ENCODE measurements at places on chromosomes 6 and 20.
A peak's percentile ranks its signal among the peaks of the same experiment; 100 is the strongest.

- DNase-seq = no peak
These were observed 45.9 kb upstream of the CSE1L start for GRCh38 chr20:48999890-49000870.

GRCh38 chr20:34085544-34086040 lies 26.5 kb downstream of the EIF2S2 start:
- DNase-seq = no peak

- no peak for DNase-seq
These were observed 144.7 kb upstream of the HDAC2 start for GRCh38 chr6:114115652-114116051.

- no peak for DNase-seq
These were observed 114.2 kb upstream of the SSTR4 start for GRCh38 chr20:22920898-22921297.

GRCh38 chr20:10634211-10634610 lies 39.6 kb downstream of the JAG1 start:
- DNase-seq = no peak

DNA sequence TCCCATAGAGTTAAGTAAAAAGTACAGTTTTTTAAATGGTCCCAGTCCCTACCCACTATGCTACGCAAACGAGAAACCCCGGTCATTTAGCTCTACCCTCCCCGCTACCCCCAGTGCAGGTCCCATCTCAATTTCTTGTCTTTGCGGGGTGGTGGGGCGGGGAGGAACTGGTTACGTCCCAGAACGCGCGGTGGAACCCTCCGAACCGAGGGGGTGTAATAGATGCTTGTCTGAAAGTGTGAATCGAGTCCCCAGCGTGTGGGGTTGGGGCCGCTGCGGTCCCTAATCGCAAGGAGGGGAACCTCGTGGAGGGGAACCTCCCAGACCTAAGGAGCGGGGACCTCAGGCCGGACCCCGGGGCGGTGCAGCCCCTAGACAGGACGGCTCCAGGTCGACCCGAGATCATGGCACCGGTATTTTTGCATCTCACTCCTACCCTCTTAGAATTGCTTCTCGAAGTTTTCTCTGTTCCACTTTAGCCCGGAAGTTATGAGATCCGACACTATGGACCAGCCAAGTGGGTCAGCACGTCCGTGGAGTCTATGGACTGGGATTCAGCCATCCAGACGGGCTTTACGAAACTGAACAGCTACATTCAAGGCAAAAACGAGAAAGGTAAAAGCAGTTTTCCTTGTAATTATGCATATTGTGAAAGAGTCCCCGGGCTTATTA lies 779 bp downstream of the HEBP2 start:
- no peak for DNase-seq

DNA sequence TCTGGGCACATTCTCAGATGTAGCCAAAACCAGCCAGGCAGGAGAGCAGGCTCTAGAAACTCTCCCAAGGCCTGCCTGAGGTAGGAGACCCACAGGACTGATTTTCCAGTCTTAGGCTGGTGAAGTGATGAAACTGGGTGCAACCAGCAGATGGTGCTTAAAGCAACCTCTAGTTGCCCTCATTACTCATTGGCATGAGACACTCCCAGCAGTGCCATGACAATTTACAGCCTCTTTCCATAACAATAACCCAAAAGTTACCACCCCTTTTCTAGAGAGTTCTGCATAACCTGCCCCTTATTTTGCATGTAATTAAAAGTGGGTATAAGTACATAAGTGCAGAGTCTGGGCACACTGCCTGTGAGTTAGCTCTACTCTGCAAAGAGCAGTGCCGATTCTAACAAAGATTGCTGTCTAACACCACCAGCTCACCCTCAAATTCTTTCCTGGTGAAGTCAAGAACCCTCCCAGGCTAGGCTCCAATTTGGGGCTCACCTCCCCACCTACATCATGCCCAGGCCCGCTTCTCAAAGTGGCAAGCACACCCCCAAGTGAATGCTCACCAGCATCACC lies 14.4 kb upstream of the GPR6 start:
- no peak for DNase-seq

GRCh38 chr20:35091816-35092523 lies 637 bp downstream of the TRPC4AP start:
- no peak for DNase-seq

- peak; percentile 26 for DNase-seq
These were observed 33.6 kb downstream of the SAMHD1 start for GRCh38 chr20:36917943-36918342.

DNA sequence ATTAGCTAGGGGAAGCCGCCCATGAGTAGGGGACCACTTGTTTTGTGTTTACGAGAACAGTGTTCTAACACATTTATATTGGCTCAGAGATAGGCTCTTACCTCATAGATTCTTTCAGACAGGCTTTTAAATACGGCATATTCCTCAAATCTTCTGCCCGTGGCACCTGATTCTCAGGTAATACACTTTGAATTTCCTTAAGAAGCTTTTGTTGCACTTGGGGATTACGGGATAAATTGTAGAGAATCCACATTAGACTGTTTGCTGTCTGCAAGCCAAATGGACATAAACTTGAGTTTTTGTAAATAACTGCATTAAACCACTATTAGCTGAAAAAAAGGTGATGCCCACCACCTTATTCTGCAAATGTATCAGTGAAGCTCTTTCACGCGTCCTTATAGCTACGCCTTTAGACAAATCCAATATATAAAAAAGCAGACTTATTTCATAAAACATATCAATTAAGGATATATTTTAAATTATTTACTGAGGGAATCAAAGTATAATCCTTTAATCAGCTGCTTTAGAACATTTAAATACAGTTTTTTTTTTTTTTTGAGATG lies 14.8 kb downstream of the CYP24A1 start:
- DNase-seq = no peak

GRCh38 chr6:15284743-15285142 lies 38.9 kb downstream of the JARID2 start:
- no peak for DNase-seq

DNA sequence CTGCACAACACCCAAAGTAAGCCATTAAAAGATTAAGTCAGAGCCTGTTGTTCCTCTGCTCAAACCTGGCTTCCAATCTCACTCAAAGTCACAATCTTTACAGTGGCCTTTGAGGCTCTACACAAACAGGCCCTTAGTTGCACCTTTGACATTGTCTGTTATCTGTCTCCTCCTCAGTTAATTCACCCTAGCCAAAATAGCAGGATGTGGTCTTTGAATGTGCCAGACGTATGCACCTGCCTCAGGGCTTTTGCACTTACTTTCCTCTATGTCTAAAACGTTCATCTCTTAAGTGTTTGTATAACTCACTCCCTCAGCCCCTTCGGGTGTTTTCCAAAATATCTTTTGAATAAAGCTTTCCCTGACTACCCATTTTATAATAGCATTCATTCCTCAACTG lies 107.7 kb downstream of the EYA4 start:
- DNase-seq = no peak

DNA sequence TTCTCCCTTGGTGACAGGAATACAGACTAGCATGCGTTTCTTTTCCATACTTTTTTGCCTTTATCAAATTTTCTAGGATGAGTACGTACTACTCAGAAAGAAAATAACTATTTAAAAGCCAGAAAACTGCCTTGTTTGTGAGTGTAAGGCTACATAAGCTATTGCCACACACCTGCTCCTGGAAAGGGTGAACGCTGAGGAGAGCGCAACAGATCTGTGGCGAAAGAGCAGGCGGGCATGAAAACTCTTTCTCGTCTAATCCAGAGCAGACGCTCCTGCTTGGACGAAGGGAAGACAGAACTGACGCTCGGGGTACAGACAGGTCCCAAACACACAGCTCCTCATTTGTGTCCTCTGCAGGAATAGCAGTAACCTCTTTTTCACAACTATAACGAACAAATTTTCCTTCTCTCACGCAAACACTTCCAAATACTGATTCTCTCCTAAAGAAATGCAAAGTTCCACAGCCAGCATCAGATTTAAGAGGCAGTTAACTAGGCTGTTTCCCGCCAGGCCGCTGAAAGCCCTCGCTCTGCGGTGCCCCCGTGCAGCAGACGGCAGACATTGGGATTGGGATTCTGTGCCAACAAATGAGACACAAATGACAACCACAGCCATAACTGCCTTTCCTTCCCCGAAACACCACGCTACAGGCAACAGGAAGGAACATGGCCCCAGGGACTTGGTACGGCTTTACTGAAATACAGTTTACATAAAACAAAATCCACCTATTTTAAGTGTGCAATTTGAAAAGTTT lies 20.0 kb downstream of the TAF4 start:
- no peak for DNase-seq

DNA sequence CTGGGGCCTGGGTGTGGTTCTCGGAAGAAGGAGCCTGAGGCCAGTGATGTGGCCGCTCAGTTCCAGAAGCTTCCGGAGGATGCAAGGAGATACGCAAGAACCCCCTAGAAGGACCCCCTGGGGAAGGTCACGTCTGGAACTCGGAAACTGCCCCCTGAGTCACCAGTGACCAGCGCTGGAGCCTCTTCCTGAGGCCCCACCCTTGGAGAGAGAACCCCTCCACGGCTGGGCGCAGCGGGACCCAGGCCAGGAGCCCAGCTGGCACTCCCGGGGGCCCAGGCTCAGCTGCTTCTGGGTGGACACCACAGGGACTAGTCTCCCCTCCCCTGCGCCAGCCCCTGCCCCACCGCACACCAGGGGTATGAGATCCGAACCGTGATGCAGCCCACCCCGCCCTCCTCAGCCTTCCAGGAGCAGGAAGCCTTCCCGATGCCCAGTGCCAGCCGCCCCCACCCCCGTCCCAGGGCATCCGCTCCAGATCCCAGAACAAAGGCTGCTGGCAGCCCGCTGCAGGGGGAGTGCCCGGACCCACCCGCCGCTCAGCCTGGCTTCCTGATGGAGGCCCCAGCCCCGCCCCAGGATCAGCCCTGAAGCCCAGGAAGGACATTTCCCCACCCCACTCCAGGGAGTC lies 7.5 kb downstream of the LAMA5 start:
- DNase-seq = no peak

DNA sequence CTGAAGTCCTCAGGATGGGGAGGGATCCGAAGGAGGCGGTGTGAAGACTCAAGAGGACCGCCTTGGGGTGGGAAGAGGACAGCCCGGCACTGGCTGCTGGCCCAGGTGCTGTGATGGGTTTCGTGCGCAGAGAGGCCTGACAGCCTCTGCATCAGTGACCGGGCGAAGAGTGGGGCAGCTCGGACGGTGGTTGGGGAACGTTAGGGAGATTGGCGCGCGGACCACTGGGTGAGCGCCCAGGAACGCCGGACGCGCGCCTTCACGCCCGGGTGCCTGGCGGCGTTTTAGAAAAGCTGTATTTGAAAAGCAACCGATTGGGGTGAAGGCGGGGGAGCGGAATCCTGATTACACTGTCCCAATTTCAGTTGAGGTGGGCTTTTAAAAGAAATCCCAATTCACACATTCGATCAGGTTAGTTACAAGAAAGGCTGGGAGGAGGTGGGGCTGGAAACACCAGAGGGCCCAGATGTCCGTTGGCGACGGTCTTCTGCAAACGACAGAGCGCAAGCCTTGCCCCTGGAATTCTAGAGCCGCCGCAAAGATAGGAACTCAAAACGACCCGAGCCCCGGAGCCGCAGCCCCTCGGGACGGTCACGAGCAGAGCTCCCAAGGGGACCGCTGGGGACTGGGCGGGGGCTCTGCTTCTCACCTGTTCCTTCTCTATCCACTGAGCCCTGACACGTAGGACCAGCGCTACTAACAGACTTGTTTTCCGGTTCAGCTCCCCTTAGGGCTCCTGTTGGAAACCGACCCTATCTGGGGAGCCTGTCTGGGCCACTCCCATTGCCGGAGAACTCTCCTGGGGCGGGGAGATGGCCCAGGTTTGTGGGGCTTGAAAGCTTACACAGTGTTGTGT lies 8.5 kb upstream of the TRIM40 start:
- DNase-seq = no peak
